ENCODE measurements at places on chromosomes 12 and 14.

GRCh38 chr12:4603946-4604345, 41.9 kb downstream of the DYRK4 start:
- no peak overlapping the region for H3K27ac ChIP-seq
- peaks cover 17% of the 10 kb centered on the region for H3K27me3 ChIP-seq
- peaks cover 2% of the 10 kb centered on the region for H3K36me3 ChIP-seq
- H3K4me3 ChIP-seq: no peak overlapping the region
- peaks cover 16% of the 10 kb centered on the region for H3K4me1 ChIP-seq

DNA sequence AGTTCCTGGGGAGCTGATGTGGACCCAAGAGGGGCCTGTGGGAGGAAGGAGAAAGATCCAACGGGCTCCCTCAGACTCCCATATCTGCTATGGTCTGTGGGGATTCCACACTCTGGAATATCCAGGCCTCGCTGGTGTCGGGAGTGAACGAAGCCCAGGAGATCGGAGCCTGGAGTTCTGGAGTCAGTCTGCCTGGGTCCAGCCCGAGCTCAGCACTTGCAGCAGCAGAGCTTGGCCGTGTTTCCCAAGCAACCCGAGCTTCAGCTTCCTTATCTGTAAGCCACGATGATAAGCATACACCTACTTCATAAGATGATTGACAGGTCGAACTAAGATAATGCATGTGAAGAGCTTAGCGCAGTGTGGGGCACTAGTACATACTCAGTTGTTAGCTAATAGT, 10.1 kb downstream of the LTBP2 start:
- no peak overlapping the region for H3K4me3 ChIP-seq
- DNase-seq: no peak
- peaks cover 17% of the 10 kb centered on the region for H3K27me3 ChIP-seq
- no peak overlapping the region for H3K27ac ChIP-seq

DNA sequence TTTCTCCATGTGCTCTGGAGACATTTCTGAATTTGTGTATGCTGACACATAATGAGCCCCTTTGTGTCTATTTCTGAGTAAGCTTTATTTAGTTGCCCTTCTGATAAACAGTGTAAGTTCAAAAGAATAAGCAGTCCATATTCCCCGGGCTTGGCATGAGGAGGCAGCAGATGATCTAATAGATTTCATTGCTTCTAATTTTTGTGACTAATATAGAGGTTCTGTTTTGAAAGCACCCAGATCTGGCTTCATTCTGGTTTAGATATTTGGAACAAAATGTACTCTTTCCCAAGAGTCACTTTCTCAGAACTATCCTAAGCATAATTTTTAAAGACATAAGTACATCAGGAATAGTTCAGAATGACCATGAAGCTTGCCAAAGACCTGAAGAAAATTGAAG, 290.9 kb downstream of the BTG1 start:
- no peak overlapping the region for H3K4me3 ChIP-seq
- no peak for DNase-seq
- H3K27ac ChIP-seq: no peak overlapping the region
- H3K27me3 ChIP-seq: no peaks in the 10 kb centered on the region

- no peaks in the 10 kb centered on the region for H3K36me3 ChIP-seq
- no peaks in the 10 kb centered on the region for H3K4me1 ChIP-seq
- no peaks in the 10 kb centered on the region for H3K27me3 ChIP-seq
- DNase-seq: no peak
- no peak overlapping the region for H3K27ac ChIP-seq
- no peak overlapping the region for H3K4me3 ChIP-seq
Measured at GRCh38 chr12:100758083-100758482, 36.5 kb upstream of the ANO4 start.

GRCh38 chr12:124588751-124589267, 21.4 kb upstream of the NCOR2 start:
- no peak for DNase-seq
- no peak overlapping the region for H3K27ac ChIP-seq
- peaks cover 11% of the 10 kb centered on the region for H3K4me1 ChIP-seq
- no peaks in the 10 kb centered on the region for H3K36me3 ChIP-seq
- peaks cover 38% of the 10 kb centered on the region for H3K27me3 ChIP-seq

DNA sequence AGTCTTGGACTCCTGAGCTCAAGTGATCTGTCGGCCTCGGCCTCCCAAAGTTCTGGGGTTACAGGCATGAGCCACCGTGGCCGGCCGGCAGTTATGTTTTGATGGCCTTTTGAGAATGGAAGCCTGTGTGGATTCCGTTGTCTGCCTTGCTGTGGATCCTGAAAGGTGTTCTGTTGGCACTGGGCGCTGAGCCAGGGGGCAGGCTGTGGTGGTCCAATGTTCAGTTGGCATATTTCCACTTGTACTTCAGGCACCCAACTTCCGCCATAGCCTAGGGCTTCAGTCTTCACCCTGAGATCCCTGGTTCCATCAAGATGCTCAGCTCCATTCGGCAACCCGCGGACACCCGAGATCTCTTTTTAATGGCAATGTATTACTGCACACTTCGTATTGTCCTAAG, 6.3 kb upstream of the RPLP0 start:
- H3K27ac ChIP-seq: no peak overlapping the region
- no peak overlapping the region for H3K4me3 ChIP-seq
- H3K36me3 ChIP-seq: peaks cover 14% of the 10 kb centered on the region

DNA sequence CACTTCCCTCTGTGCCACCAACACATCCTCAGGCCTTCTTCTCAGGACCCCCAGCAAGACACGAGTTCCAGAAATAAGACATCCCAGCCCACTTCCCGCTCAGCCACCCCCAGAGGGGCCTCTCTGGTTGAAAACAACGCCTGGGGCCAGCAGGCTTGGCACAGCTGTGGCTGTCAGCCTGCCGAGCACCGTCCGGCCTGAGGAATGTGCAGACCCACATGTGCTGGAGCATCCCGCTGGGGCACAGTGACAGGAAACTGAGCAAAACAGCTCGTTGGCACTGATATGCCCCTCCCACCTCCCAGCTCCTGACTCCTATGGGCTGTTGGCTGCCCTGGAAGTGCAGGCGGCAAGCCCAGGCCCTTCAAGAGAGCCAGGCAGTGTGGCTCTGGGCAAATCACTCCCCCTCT, 1.4 kb downstream of the SYNE3 start:
- H3K4me1 ChIP-seq: peaks cover 70% of the 10 kb centered on the region
- no peak for DNase-seq
- no peaks in the 10 kb centered on the region for H3K27me3 ChIP-seq

GRCh38 chr12:48717252-48717695, 767 bp upstream of the CCNT1 start:
- H3K27ac ChIP-seq: peak overlapping the region; percentile 94
- peaks cover 39% of the 10 kb centered on the region for H3K4me1 ChIP-seq
- H3K27me3 ChIP-seq: peaks cover 4% of the 10 kb centered on the region
- peaks cover 49% of the 10 kb centered on the region for H3K36me3 ChIP-seq

DNA sequence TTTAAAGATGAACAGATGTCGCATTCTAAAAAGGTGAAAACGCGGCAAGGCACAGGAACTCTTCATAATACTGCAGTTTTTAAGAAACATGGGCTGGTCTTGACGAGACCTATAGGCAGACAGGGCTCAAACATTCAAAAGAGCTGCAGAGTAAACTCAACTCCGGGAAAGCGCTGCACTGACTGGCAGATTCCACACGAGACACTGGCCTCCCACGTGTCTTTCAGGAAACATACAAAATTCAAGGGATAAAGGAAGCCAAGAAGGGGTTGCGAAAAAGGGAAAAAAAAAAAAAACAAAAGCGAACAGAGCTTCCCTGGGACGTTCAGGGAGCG, 614 bp upstream of the ARF6 start:
- peaks cover 39% of the 10 kb centered on the region for H3K36me3 ChIP-seq
- H3K4me3 ChIP-seq: peak overlapping the region; percentile 94
- peak overlapping the region; percentile 99 for H3K27ac ChIP-seq
- DNase-seq: peak; percentile 72
- H3K4me1 ChIP-seq: peaks cover 18% of the 10 kb centered on the region
- no peaks in the 10 kb centered on the region for H3K27me3 ChIP-seq

DNA sequence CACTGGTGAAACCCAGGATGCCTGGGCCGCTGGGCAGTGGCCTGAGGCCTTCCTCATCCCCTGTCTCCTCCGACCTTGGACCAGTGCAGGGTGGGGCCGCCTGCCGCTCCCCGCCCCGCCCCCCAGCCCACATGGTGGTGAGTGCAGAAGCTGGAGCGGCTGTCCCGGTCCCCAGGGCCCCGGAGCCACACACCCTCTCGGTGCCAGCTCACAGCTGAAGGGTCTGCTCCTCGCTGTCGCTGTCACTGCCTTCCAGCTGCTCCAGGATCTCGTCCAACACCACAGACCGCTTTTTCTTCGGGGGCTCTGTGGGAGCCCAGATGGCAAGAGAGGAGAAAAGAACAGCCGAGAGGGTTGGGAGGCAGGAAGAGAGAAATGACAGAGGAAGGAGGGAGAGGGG, 143.1 kb downstream of the RBM19 start:
- H3K27me3 ChIP-seq: no peaks in the 10 kb centered on the region
- H3K4me1 ChIP-seq: no peaks in the 10 kb centered on the region
- no peaks in the 10 kb centered on the region for H3K36me3 ChIP-seq
- H3K4me3 ChIP-seq: no peak overlapping the region

GRCh38 chr12:104699489-104700190, 242.9 kb downstream of the CHST11 start:
- peak overlapping the region; percentile 52 for H3K27ac ChIP-seq
- peaks cover 21% of the 10 kb centered on the region for H3K36me3 ChIP-seq
- peaks cover 46% of the 10 kb centered on the region for H3K4me1 ChIP-seq
- H3K27me3 ChIP-seq: no peaks in the 10 kb centered on the region
- H3K4me3 ChIP-seq: no peak overlapping the region

- H3K36me3 ChIP-seq: peaks cover 10% of the 10 kb centered on the region
- no peak overlapping the region for H3K27ac ChIP-seq
- H3K4me1 ChIP-seq: no peaks in the 10 kb centered on the region
Measured at GRCh38 chr14:80781972-80782367, 159.6 kb downstream of the CEP128 start.

- H3K4me1 ChIP-seq: no peaks in the 10 kb centered on the region
- no peak overlapping the region for H3K4me3 ChIP-seq
- H3K27me3 ChIP-seq: no peaks in the 10 kb centered on the region
- no peak overlapping the region for H3K27ac ChIP-seq
Measured at GRCh38 chr14:37643701-37644100, 48.3 kb downstream of the TTC6 start.

Data from activated CD8-positive, alpha-beta memory T cell treated with anti-CD3 and anti-CD28 coated beads, Interleukin-2, amount 10 ng/mL, durations not matched to agents 7 days and 5 days (primary cell).